ENCODE measurements at places on chromosomes 11 and 22.

GRCh38 chr11:102142333-102142732 is 32.1 kb downstream of the YAP1 start:
- no peak for DNase-seq

GRCh38 chr11:22169833-22170232 is 23.1 kb upstream of the ANO5 start:
- no peak for DNase-seq

DNA sequence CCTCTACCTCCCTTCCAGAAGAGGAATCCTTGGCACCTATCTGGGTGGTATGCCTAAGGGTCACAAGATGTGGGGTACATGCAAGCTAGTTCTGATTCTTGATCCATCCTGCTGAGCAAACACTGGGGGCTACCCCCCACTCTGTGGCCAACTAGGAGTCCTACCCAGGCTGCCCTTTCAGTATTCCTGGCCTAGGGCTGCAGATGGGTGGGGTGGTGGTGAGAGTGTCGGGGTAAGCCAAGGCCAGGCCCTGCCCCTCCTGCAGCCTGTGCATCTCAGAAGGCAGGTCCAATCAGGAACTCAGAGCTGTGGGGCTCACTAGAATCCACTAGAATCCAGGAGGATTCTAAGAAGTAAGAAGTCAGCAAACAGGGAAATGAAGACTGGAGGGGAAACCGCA is 10.9 kb downstream of the SSH3 start:
- DNase-seq, result no peak

DNA sequence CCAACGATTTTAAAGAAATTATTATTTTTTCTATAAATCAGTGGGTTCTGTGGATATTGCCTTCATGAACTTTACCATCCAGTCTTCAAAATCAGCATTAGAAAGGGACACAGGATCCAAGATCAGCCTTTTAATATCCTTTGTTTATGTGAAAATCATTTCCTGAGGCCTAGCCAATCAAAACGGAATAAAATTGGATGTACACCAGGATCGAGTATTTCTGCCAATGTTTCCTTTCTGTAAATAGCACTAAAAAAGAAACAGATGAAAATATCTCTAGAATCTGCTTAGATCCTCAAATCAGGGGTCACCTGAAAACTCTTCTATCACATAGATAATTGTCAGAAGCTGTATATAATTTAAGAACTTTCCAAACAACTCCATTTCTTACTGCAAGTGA is 1598.5 kb downstream of the LRRC4C start:
- no peak for DNase-seq

DNA sequence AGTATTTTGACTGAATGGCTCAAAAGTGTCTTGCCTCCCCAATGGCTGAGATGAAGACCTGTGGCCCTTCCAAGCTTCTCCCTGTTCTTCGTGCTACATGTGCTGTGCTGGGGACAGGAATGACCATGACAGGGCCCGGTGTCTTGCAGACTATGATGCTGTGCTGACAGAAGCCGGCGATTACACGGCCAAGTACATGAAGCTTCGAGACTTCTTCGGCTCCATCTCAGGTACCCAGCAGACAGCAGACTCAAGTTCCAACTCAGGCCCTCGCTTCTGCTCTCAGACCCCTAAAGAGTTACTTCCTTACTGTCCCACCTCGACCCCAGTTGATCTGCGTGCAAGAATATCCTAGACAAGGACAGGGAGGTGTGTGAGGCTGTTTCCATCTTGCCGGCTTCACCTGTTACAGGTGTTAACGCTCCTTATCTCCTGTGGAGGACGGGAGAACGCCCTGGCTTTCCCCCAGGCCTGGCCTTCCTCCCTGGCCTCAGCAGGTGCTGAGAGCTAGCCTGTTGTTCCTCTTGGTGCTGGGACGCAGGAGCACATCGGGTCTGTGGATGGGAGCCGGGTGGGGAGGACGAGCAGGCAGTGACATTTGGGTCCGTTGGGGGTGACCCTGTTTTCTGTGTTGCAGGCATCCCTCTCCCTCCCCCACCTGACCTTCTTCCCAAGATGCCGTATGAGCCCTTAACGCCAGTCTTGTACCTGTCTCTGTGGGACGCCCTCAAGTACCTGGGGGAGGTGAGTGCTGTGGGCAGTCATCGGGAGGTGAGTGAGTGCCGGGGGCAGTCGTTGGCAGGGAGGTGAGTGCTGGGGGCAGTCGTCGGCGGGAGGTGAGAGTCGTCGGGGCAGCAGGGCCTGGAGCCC is 38.1 kb downstream of the GLB1L2 start:
- no peak for DNase-seq

DNA sequence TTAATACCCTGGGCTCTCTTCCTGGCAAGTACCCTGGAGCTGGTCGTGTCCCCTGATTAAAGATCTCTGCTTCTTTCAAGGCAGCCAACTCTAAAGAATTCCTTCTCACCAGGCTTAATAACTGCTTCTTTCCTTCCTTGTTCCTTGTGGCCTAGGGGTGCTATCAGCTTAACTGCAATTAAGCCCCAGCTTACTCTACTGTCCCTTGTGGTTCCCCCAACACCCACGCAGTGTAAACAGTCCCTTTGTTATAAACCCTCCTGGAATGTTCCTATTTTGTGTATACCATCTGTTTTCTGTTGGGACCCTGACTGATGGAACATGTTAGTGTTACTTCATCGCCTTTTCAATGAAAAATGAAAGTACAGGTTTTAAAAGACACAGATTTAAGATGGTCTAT is 126.4 kb upstream of the KIRREL3 start:
- no peak for DNase-seq

GRCh38 chr11:61066645-61067044 is 35.6 kb upstream of the CD5 start:
- no peak for DNase-seq

GRCh38 chr11:68643585-68643984 is 40.8 kb upstream of the GAL start:
- no peak for DNase-seq

DNA sequence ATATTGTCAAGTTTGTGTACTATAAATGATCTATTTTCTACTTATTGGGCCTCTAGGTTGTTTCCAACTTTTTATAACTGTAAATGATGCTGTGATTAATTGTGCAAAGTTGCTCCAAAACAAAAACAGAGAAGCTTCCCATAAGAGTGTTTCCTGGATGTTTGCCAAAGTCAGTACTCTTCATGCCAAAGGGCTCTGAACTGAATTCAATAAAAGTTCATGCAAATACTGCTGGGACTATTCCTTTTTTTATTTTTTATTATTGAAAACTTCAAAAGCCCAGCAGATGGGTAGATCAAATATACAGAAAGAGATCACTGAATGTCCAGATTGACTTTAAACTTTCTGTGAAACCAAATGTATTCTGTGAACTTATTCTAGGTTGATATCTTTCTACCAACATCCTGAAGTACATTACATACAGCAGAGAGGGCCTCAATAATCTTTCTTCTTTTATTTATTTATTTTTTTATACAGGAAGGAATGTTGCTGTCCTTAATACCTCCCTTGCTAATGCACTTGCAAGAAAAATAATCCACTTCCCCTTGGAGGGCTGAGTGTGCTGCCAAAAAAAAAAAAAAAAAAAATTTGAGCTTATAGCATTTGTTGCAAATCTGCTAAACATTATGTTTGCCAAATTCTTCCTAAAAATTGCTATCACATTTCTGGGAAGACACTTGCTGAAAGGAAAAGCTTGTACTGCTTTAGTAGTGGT is 53.0 kb downstream of the CTSC start:
- no peak for DNase-seq

DNA sequence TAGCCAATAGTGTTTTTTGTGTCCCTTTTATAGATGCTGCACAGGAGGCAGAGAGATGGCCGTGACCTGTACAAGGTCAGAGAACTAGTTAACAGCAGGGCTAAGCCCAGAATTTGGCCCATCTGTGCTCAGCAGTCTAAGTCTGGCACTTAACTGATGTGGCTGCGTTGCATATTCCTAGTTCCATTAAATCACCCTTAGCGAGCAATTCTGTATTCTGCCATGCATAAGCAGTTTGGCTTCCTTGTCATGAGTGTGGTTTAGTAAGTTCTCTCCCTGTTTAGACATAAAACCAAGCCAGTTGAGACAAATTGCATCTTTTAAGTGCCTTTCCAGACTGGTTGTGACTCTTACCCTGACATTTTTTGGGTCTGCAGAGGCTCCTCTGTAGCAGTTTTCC is 230.6 kb upstream of the TENM4 start:
- no peak for DNase-seq
